ENCODE measurements at places on chromosomes 3 and 15.

- DNase-seq, result no peak
- H3K4me3 ChIP-seq, result no peak overlapping the region
- H3K27ac ChIP-seq, result peak overlapping the region; percentile 70
These were observed 13.6 kb downstream of the TMOD3 start for GRCh38 chr15:51842852-51843737.

DNA sequence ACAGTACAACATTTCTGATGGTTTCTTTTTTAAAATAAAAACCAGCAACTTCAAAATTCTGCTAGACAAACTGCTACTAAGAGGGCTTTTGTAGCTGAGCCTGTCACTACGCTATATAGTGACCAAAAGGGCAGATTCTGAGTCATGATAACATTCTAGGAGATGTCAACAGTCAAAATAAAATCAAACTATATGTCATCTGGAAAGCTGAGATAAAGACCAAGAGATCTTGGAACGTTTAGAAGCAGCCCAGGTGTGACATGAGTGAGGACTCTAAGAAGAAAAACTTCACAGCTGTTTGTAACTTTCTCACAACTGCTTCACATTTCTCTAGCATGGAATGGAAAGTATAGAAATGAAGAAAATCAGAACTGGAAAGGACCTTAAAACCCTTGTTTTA lies 84.6 kb downstream of the FILIP1L start:
- no peaks in the 10 kb centered on the region for H3K36me3 ChIP-seq
- DNase-seq, result no peak
- no peak overlapping the region for H3K27ac ChIP-seq
- no peak overlapping the region for H3K4me3 ChIP-seq
- H3K27me3 ChIP-seq, result no peaks in the 10 kb centered on the region
- no peaks in the 10 kb centered on the region for H3K4me1 ChIP-seq

DNA sequence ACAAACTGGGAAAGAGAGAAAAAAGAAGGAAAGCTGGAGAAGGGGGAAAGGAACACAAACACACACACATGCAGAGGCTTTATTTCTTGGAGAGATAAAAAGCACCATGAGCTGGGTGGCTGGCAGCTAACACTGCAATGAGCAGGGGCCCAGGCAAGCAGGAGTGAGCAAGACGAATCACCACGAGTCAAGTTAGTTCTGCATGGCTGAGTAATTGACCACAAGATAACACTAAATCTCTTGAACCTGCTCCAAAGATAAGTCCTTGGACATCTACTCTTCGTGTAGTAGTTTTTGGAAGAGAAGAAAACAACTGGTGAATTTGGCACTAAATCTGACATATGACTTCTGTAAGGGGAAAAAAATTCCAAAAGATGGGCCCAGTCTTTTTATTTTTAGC lies 100.9 kb downstream of the MYO5A start:
- DNase-seq, result no peak
- no peaks in the 10 kb centered on the region for H3K27me3 ChIP-seq
- peaks cover 7% of the 10 kb centered on the region for H3K36me3 ChIP-seq

GRCh38 chr3:178244733-178245709 lies 291.2 kb upstream of the KCNMB2 start:
- no peak overlapping the region for H3K4me3 ChIP-seq
- H3K36me3 ChIP-seq, result no peaks in the 10 kb centered on the region
- DNase-seq, result no peak
- no peaks in the 10 kb centered on the region for H3K4me1 ChIP-seq
- H3K27ac ChIP-seq, result no peak overlapping the region
- peaks cover 15% of the 10 kb centered on the region for H3K27me3 ChIP-seq

- H3K4me3 ChIP-seq, result no peak overlapping the region
- DNase-seq, result no peak
- no peaks in the 10 kb centered on the region for H3K36me3 ChIP-seq
- H3K27ac ChIP-seq, result no peak overlapping the region
- no peaks in the 10 kb centered on the region for H3K27me3 ChIP-seq
These were observed 154.3 kb upstream of the IQSEC1 start for GRCh38 chr3:13227315-13228165.

GRCh38 chr3:168952551-168952950 lies 711.0 kb downstream of the MECOM start:
- DNase-seq, result no peak
- H3K36me3 ChIP-seq, result no peaks in the 10 kb centered on the region
- H3K27ac ChIP-seq, result no peak overlapping the region
- no peaks in the 10 kb centered on the region for H3K27me3 ChIP-seq

DNA sequence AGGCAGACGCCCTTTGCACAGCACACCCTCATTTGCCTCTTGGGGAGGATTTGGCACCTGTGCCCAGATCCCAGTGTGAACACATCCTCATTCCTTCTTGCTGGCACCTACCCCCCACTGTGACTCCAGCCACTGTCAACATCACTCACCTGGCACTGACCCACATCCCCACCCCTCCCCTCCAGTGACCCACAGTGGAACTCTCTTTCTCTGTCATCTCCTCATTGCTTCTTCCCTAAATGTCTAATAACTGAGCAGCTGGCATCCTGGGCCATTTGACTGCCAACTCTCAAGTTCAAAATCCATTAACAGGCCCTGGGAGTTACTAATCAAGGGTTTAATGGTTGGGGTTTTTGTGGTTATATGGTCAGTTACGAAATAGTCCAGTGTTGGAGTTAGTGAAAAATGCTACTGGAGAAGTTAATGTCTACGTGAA lies 14.4 kb downstream of the SNAPC5 start:
- H3K4me3 ChIP-seq, result no peak overlapping the region
- H3K27me3 ChIP-seq, result no peaks in the 10 kb centered on the region
- peaks cover 6% of the 10 kb centered on the region for H3K36me3 ChIP-seq

GRCh38 chr3:123082370-123083065 lies 15.7 kb downstream of the PDIA5 start:
- H3K27me3 ChIP-seq, result no peaks in the 10 kb centered on the region
- DNase-seq, result no peak
- H3K4me3 ChIP-seq, result no peak overlapping the region
- H3K27ac ChIP-seq, result peak overlapping the region; percentile 74
- peaks cover 29% of the 10 kb centered on the region for H3K4me1 ChIP-seq

- H3K4me3 ChIP-seq, result no peak overlapping the region
- peaks cover 18% of the 10 kb centered on the region for H3K4me1 ChIP-seq
- H3K36me3 ChIP-seq, result peaks cover 9% of the 10 kb centered on the region
- H3K27me3 ChIP-seq, result no peaks in the 10 kb centered on the region
These were observed 167.6 kb downstream of the PLCL2 start for GRCh38 chr3:17052363-17052762.

DNA sequence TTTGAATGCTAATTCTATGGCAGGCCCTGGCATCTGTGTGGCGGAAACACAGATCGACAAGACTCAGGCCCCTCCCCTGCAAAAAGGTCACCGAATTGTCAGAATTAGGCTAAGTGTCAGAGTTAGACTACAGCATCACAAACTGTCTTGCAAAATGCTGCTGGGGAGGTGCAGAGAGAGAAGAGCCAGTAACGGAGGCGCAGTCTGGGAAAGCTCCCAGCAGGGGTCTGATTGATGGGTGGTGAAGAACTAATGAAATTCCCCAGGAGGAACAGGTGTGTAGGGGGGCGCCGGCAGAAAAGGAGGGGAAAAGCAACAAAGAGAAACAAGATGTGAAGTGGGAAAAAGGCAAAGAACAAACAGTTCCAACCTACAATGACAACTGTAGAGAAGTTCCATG lies 72.7 kb upstream of the TAMM41 start:
- H3K27me3 ChIP-seq, result no peaks in the 10 kb centered on the region
- no peaks in the 10 kb centered on the region for H3K36me3 ChIP-seq
- no peak for DNase-seq

- H3K36me3 ChIP-seq, result no peaks in the 10 kb centered on the region
- DNase-seq, result no peak
- no peak overlapping the region for H3K27ac ChIP-seq
- H3K27me3 ChIP-seq, result peaks cover 24% of the 10 kb centered on the region
- H3K4me3 ChIP-seq, result no peak overlapping the region
- peaks cover 2% of the 10 kb centered on the region for H3K4me1 ChIP-seq
These were observed 101.2 kb downstream of the HES1 start for GRCh38 chr3:194237110-194237509.

DNA sequence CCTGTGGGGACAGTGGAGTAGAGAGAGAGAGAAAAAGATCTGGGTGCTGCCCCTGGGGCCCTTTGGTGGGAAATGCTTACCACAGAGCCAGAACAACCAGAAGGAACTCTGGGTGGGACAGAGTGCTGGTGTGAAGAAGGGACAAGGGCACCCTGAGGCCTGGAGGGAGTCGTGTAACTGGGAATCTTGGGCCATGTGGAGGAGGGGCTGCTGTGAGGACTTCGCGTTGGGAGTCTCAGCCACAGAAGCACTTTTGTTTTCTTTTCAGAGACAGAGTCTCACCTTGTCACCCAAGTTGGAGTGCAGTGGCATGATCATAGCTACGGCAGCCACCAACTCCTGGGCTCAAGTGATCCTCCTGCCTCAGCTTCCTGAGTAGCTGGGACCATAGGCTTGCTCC lies 24.3 kb downstream of the XYLB start:
- no peak overlapping the region for H3K4me3 ChIP-seq
- DNase-seq, result no peak
- H3K27ac ChIP-seq, result no peak overlapping the region
- peaks cover 29% of the 10 kb centered on the region for H3K4me1 ChIP-seq
- H3K36me3 ChIP-seq, result no peaks in the 10 kb centered on the region

DNA sequence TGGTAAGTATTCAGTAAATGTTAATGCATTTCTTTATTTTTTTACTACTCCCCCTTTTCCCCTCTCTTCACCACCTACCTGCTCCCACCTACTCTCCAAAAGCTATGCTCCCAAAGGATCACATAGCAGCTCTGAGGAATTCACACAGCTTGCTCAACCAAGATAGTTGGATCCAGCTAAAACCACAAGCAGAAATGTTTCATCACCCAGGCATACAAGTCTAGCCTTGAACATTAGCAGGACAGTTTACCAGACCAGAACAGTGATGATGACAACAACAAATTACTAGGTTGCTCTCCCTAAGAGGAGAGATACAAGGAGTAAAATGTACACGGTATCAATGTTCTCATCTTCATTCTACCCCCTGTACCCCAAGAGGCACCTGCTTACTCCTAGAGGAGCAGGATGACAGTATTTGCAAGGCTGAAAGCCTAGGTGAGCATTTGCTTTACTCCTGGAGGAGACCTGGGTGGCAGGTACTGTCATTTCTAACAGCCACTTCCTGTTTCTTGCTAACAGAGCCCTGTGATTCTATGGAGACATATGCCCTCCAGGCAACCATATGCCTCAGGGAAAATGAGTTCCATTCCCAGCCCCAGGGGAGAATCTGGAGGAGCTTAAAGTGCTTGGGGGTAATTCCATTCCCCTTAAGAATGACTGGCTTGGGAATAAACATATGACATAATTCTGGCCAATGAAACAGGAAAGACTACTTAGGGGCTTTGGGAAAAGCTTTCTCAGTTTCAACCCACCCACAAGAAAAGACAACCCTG lies 237.5 kb downstream of the NTRK3 start:
- peaks cover 31% of the 10 kb centered on the region for H3K27me3 ChIP-seq
- H3K27ac ChIP-seq, result no peak overlapping the region
- H3K36me3 ChIP-seq, result peaks cover 2% of the 10 kb centered on the region
- H3K4me1 ChIP-seq, result no peaks in the 10 kb centered on the region
- no peak overlapping the region for H3K4me3 ChIP-seq

- H3K4me1 ChIP-seq, result peaks cover 4% of the 10 kb centered on the region
- no peak overlapping the region for H3K4me3 ChIP-seq
- no peaks in the 10 kb centered on the region for H3K36me3 ChIP-seq
- H3K27me3 ChIP-seq, result peaks cover 20% of the 10 kb centered on the region
- no peak for DNase-seq
These were observed 124.7 kb downstream of the RPL22L1 start for GRCh38 chr3:170745211-170745718.

GRCh38 chr3:55592572-55592971 lies 105.5 kb upstream of the WNT5A start:
- no peak for DNase-seq
- no peak overlapping the region for H3K4me3 ChIP-seq
- peaks cover 2% of the 10 kb centered on the region for H3K36me3 ChIP-seq

- no peaks in the 10 kb centered on the region for H3K4me1 ChIP-seq
- no peak overlapping the region for H3K27ac ChIP-seq
- DNase-seq, result no peak
- peaks cover 2% of the 10 kb centered on the region for H3K36me3 ChIP-seq
These were observed 105.5 kb downstream of the SEMA5B start for GRCh38 chr3:122921791-122922651.

GRCh38 chr3:58672451-58672850 lies 5.9 kb upstream of the FAM3D start:
- DNase-seq, result no peak
- peaks cover 14% of the 10 kb centered on the region for H3K27me3 ChIP-seq
- no peaks in the 10 kb centered on the region for H3K4me1 ChIP-seq
- no peak overlapping the region for H3K4me3 ChIP-seq
- H3K27ac ChIP-seq, result no peak overlapping the region

- DNase-seq, result no peak
- H3K27ac ChIP-seq, result no peak overlapping the region
- peaks cover 13% of the 10 kb centered on the region for H3K4me1 ChIP-seq
- H3K36me3 ChIP-seq, result peaks cover 10% of the 10 kb centered on the region
- peaks cover 64% of the 10 kb centered on the region for H3K27me3 ChIP-seq
- no peak overlapping the region for H3K4me3 ChIP-seq
These were observed 99.5 kb upstream of the FOXB1 start for GRCh38 chr15:59904450-59905135.

GRCh38 chr15:41599061-41599460 lies 40.0 kb downstream of the TYRO3 start:
- H3K36me3 ChIP-seq, result peaks cover 2% of the 10 kb centered on the region
- no peak for DNase-seq
- H3K27me3 ChIP-seq, result peaks cover 31% of the 10 kb centered on the region
- no peak overlapping the region for H3K4me3 ChIP-seq
- H3K27ac ChIP-seq, result no peak overlapping the region

- no peaks in the 10 kb centered on the region for H3K36me3 ChIP-seq
- DNase-seq, result no peak
- H3K4me3 ChIP-seq, result no peak overlapping the region
- no peaks in the 10 kb centered on the region for H3K27me3 ChIP-seq
- no peak overlapping the region for H3K27ac ChIP-seq
These were observed 179.9 kb downstream of the CNTN6 start for GRCh38 chr3:1272546-1273265.

DNA sequence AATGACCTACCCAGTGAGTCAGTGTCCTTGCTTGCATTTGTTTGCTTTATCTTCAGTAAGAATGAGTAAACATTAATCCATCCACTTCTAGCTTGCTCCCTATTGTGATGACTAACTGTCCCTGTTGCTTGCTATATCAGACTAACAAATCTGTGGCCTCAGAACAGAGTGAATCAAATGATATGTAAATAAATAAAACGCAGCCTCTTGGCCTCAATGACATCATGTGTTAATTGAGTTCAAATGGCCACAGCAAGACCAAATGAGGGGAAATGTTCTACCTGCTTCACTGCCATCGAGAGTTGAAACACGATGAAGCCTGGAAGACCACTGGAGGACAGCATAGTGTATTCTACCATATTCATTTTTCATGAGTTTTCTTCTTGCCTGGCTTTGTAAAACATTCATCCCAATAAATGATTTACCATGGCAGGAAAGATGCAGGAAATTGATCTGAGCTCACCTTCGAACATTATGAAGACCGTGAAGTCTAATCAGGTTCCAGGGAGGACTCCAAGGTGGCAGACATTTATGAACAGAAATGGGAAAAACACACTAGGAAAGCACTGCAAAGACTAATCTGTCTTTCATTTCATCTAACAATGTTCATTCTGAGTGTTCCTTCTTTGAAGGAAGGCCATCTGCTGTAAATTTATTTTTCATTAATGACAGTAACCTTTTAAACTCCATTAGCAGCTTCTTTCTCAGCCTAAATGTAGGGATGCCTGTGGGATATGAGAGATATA lies 1144.5 kb downstream of the TUSC7 start:
- no peak overlapping the region for H3K27ac ChIP-seq
- no peak for DNase-seq
- no peaks in the 10 kb centered on the region for H3K36me3 ChIP-seq
- H3K4me3 ChIP-seq, result no peak overlapping the region
- H3K27me3 ChIP-seq, result no peaks in the 10 kb centered on the region

GRCh38 chr3:4568841-4569240 lies 75.7 kb downstream of the ITPR1 start:
- H3K27me3 ChIP-seq, result no peaks in the 10 kb centered on the region
- DNase-seq, result no peak
- H3K4me3 ChIP-seq, result no peak overlapping the region
- H3K4me1 ChIP-seq, result peaks cover 33% of the 10 kb centered on the region
